Chondrocyte (in vitro differentiated cells): ENCODE measurements at places on chromosomes 5 and 9. TPM values are rescaled to one million over a fixed set of nuclear protein-coding genes. Genes with fewer than 3 reads are reported as not detected.

DNA sequence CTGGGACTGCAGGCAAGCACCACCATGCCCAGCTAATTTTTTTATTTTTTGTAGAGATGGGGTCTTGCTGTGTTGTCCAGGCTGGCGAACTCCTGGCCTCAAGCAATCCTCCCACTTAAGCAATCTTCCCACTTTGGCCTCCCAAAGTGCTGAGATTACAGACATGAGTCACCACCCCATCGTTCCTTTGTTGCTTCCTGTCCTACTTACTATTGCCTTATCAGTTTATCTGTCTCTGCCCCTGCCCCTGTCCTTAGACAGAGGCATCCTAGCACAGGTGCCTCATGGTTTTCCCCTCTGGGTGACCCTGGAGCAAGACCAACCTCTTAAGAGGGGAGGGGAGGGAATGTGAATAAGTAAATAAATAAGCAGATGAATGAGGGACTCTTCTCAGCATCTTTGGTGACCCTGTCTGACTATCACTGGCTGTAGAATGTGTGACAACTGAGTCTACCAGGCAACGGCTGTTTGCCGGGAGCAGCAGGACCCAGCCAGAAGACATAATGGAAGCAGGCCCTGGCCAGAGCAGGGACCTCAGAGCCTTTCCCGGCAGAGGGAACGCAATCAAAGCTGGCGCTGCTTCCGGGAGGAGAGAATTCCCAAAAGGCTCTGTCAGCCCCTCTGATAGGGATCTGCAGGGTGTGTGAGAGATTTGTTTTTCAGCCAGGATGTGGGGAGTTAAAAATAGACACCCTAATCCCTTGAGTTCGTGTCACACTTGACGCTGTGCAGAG is 43.8 kb upstream of the DAB2IP start:
- peak overlapping the region; percentile 17 for H3K27ac ChIP-seq
- peaks cover 26% of the 10 kb centered on the region for H3K4me1 ChIP-seq
- no peak for DNase-seq
- peaks cover 3% of the 10 kb centered on the region for H3K27me3 ChIP-seq
- no peak overlapping the region for H3K4me3 ChIP-seq

GRCh38 chr9:137370865-137371520 is 52.0 kb downstream of the EXD3 start:
- peaks cover 2% of the 10 kb centered on the region for H3K36me3 ChIP-seq
- DNase-seq, result no peak
- H3K27me3 ChIP-seq, result no peaks in the 10 kb centered on the region
- H3K4me3 ChIP-seq, result no peak overlapping the region
- no peaks in the 10 kb centered on the region for H3K4me1 ChIP-seq

DNA sequence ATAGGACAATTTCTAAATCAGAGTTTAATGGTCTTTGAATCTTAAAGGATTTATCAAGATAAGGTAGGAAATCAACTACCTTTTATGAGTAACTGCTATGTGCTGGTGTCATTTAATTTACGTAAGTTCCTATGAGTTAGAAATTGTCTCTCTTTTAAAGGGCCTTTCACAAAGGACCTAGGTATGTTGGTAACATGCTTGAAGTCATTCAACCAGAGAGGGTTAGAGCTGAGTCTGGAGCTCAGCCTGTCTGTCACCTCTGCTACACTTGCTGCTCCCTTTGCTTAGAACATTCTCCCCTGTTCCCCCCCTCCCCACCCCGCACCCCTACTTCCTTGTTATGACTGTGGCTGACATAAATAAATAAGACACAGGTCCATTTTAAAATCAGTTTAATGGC is 190.3 kb upstream of the SEMA6A start:
- H3K36me3 ChIP-seq, result no peaks in the 10 kb centered on the region
- DNase-seq, result no peak
- no peak overlapping the region for H3K4me3 ChIP-seq
- H3K27ac ChIP-seq, result peak overlapping the region; percentile 66
- no peaks in the 10 kb centered on the region for H3K27me3 ChIP-seq
- H3K4me1 ChIP-seq, result peaks cover 30% of the 10 kb centered on the region

DNA sequence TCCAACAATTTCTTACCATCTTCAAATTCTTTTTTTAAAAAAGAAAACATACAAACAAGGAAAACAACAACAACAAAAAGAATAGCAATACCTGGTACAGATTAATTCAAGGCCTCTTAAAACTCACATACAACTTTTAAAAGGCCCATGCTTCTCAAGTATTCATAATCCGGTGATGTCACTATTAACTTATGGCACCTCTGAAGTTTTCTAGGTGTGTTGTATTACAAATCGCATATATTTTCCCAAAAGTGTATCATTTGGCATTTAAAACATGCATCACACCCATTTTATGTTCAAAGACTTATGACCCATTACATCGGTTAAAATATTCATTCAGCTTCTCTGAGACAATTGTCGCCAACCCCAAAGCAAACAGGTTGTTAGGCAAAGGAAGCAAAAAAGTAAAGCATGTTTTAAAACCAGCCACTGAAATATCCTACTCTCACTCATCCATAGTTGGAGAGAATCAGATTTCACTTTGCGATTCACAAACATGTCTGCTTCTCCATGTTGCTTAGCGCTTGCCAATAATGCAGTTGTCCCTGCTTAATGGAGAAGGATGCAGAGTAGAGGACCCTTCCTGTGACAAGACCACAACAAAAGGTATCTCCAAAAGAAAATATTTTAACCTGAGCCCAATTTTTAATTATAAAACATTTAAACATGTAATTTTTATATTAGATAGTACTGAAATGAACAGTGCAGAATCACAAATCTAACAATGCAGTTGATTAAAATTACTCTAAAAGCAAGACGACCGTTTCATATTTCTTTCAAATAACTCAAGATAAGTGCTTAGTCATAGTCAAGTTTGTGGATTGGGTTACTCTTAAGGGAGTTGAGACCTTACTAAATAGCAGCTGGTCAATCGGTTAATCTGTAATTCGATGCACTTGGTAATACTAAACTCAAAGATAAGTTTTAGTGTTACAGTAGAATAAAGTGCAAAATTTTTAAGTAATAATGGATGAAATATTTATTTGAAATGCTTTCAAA is 1.6 kb downstream of the SKP1 start:
- peaks cover 32% of the 10 kb centered on the region for H3K4me1 ChIP-seq
- H3K4me3 ChIP-seq, result peak overlapping the region; percentile 91
- peak overlapping the region; percentile 97 for H3K27ac ChIP-seq

The STC2 gene
- total RNA-seq, result 321 to 1,121 TPM (median 1,110 TPM) in 3 replicates
